Stimulated activated CD8-positive, alpha-beta memory T cell treated with anti-CD3 and anti-CD28 coated beads, Interleukin-2, amount 100 ng/mL, for 1 hour (primary cell): ENCODE measurements at places on chromosomes 7 and 10.

DNA sequence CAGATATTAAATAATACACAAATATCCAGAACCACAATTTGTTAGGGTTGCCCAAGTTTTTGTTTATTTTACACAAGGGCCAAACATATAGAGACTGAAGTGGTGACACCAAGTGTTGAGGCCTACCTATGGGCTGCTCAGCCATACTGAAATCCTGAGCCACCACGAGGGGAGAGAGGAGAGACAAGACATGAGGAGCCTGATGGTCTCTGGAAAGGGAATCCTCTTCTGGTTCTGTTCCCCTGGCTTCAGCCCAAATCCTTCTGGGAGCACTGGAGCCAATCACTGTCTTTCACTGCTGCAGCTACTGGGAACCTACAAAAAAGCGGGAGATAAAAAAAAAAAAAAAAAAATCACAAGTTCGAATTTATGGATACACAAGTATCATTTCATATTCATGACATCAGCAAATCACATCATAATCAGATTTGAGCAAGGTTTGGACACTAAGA is 1.9 kb downstream of the SKIDA1 start:
- DNase-seq: no peak

- DNase-seq: no peak
Measured at GRCh38 chr10:65931291-65932070, 994.4 kb upstream of the LRRTM3 start.

- no peak for DNase-seq
Measured at GRCh38 chr10:47256751-47257336, 43.2 kb upstream of the GDF10 start.

DNA sequence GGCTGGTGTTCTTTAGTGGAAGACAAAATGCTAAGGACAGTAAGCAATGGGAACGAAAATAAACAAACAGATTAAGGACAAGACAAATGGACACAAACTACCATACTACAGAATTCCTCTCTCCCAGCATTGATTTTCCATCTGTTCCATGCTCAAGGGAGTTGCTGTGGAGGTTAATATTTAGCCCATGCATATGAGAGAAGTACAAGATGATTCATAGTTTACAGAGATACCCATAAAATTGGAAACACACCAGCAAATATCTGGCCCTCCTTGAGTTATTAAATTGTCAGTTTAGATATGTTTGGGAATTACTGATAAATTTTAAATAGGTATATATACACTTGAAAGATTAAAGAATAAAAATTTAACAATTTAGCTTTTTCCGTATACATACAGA is 69.8 kb downstream of the GLI3 start:
- no peak for DNase-seq
